ENCODE measurements at places on chromosomes 5 and 9.

GRCh38 chr9:130450344-130451003 lies 5.7 kb downstream of the ASS1 start:
- DNase-seq, result no peak

DNA sequence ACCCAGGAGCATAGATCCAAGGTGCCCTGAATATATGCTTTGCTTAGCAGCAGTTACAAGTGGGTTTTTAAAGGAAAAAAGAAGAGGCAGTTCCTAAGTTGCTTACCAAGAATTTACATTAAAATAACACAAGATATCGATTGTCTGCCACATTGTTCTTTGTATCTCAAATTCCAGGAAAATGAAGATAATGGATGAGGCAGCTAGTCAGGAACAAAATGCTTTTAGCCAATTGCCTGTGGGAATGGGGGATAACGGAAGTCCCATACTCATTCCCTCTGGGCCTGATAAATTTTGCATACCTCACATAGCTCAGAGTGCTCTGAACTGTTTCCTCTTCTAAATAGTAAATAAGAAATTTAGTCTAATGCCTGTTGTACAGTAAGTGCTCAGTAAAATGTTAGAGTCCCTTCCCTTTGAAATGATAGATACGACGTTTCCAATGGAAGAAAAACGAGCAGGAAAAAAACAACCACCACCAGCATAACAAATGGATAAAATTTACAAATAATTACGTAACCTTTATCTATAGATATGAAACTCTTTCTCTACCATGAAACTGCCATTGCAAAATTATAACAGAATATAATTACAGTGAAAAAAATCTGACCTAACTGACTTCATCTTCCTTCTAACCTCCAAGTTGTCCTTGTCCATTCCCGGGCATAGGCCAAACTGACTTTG lies 35.5 kb upstream of the TENT2 start:
- no peak for DNase-seq

- DNase-seq, result no peak
Observed at GRCh38 chr5:139481580-139482049, 943 bp downstream of the STING1 start.

GRCh38 chr9:804026-804425 lies 37.5 kb upstream of the DMRT1 start:
- DNase-seq, result no peak
